ENCODE measurements at places on chromosomes 3 and 15. TPM values are rescaled to one million over a fixed set of nuclear protein-coding genes. Genes with fewer than 3 reads are reported as not detected.

GRCh38 chr3:150447631-150448465, 39.8 kb downstream of the TSC22D2 start:
- DNase-seq, result no peak

- no peak for DNase-seq
Observed at GRCh38 chr15:48570822-48571221, 74.7 kb downstream of the FBN1 start.

- no peak for DNase-seq
Observed at GRCh38 chr15:71757741-71758530, 52.4 kb upstream of the NR2E3 start.

GRCh38 chr15:71532994-71533393, 277.4 kb upstream of the NR2E3 start:
- DNase-seq, result no peak

- DNase-seq, result no peak
Observed at GRCh38 chr3:71180524-71180923, 403.0 kb downstream of the FOXP1 start.

DNA sequence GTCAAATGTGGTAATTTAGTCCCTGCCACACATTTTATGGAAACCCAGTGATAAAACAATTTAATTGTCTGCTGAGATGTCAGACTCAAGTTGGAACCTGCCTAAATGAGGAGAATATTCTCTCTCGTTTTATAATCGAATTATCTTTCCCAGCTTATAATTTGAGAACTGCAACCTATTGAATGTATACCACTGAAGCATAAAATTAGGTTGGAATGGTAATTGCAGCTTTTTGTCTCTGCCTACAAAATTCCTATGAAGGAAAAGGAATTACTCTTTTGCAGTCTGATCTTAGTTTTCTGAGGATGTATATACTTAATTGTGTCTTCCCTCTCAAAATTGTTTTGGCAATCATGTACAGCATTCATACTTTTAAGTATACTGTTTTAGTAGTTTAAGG, 28.9 kb downstream of the RAD51 start:
- no peak for DNase-seq

DNA sequence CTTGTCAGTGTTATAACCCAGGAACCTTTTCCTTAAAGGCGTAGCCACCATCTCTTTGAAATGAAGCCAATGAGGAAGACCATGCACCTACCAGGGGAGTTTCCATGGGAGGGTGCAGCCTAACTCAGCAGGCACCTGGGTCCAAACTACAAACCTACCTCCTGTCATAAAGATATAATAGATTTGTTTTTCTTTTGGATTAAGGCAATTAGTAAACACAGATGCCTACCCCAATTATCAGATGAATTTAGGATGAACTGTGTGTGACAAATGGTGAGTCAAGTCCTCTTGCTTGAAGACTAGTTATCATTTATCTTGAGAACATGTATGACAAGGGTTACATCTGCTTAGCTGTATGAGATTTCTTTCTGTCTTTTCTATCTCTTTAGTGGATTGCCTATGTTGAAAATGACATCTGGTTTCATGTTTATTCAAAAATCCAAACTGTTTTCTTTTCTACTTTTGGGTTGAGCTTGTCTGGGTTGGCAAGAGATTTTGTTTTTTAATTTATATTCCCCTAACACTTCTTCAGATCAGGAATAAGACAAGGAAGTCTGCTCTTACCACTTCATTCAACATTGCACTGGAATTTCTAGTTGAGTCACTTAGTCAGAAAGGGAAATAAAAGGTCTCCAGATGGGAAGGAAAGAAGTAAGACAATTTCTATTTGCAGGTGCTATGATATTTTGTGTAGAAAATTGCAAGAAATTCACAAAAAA, 149.9 kb downstream of the NEK10 start:
- no peak for DNase-seq

- DNase-seq, result no peak
Observed at GRCh38 chr3:29649815-29650547, 369.1 kb downstream of the RBMS3 start.

DNA sequence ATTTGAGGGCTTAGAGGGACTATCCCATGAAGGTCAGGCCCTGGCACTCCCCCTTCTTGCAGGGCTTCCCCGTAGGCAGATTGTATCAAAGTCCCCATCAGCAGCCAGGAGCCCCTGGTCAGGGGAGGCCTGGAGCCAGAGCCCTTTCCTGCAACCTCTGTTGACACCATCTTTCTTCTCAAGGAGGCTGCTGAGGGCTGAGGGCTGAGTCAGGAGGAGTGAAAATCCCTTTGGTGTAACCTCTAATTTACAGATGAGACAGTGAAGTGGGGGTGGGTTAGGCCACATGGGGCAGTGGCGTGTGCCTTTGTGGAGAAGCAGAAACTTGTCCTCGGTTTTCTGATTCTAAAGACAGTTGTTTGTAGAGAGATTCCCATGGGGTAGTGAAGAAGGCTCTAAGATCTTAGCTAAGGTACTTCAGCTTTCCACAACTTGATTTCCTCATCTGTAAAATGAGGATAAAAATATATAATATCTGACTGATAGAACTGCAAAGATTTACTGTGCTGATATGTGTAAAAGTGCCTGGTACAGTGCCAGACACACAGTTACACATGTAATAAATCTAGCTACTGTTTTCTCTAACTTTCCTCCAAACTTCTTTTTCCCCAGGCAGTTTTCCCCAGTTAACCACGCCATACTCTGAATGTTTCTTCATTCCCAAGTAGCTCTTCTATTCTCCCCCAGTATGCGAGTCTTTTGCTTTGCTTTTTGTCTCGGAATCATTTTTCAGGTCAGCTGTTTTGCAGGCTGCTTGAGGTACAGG, 249.4 kb upstream of the TPM1 start:
- DNase-seq, result no peak

DNA sequence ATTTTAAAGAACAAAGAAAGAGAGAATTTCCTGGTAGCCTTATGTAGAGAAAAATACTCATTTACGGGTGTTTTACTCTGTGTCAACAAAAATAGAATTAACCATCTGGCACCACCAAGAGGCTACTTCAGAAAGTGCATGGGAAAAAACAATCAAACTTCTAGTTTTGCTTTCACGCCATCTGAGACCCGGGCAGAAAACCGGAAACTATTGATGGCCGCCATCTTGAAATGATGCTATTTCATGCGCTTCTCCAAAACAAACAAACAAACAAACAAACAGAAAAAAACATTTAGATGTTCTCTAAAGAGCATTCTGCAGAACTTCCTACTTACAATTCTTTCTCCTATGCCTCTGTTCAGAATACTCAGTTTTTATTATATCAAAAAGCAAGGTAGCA, 49.4 kb upstream of the SYNPR start:
- DNase-seq, result no peak

The CHDH gene
- 1.00 TPM for polyA plus RNA-seq

The SLC9C1 gene
- polyA plus RNA-seq, result 0.42 TPM

The LEO1 gene
- polyA plus RNA-seq, result 18.6 TPM
